ENCODE measurements at places on chromosomes 13 and 19.

- no peak for DNase-seq
These were observed 118.8 kb downstream of the VWA8 start for GRCh38 chr13:41842036-41842620.

DNA sequence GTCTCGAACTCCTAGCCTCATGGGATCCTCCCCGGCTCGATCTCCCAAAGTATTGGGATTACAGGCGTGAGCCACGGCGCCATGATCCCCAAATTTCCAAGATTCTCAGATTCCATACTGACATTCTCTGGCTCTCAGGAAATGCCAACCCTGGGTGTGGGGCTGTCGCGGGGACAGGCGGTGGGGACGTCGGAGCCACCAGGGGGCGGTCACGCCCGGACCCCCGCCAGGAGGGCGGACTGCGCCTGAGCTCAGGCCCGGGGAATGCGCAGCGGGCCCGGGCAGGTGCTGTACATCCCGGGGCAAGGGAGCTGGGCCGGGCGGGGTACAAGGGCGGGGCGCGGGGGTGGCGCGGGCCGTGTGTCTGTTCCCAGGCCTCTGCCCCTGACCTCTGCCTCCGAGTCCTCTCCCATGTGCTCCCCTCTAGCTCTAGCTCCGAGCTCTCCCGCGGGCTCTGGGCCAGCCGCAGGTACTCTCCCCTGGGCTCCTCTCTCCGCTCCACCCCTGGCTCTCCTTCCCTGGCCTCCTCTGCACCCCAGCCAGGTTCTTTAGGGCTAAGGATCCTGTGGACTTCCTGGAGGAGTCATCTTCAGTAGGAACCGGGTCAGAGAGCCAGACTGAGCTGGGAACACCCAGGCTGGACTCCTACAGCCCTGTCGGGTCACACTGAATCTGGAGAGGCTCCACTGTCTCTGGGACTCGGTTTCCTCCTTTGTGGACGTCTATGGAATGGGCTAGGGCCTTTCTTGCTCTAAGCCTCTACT lies 2.4 kb downstream of the PPP1R13L start:
- DNase-seq = no peak

GRCh38 chr13:46526740-46527139 lies 26.2 kb upstream of the LRCH1 start:
- DNase-seq = no peak

DNA sequence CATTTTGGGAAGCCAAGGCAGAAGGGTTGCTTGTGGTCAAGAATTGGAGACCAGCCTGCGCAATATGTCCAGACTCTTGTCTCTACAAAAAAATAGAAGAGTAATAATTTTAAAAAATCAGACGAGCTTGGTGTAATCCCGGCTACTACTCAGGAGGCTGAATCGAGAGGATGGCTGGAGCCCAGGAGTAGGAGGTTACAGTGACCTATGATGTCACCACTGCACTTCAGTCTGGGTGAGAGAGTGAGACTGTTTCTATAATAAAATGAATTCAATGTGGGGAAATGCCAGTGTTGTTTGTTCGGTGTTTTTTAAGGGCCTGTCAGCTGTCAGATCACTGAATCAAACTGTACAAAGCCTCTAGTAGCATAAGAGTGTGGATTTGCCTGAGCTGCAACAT lies 1.2 kb upstream of the FBXL3 start:
- DNase-seq = peak; percentile 22

Measured in activated naive CD4-positive, alpha-beta T cell treated with anti-CD3 and anti-CD28 coated beads for 36 hours (primary cell).